Fibroblast of mammary gland (primary cell): ENCODE measurements at places on chromosomes 13 and 19.

DNA sequence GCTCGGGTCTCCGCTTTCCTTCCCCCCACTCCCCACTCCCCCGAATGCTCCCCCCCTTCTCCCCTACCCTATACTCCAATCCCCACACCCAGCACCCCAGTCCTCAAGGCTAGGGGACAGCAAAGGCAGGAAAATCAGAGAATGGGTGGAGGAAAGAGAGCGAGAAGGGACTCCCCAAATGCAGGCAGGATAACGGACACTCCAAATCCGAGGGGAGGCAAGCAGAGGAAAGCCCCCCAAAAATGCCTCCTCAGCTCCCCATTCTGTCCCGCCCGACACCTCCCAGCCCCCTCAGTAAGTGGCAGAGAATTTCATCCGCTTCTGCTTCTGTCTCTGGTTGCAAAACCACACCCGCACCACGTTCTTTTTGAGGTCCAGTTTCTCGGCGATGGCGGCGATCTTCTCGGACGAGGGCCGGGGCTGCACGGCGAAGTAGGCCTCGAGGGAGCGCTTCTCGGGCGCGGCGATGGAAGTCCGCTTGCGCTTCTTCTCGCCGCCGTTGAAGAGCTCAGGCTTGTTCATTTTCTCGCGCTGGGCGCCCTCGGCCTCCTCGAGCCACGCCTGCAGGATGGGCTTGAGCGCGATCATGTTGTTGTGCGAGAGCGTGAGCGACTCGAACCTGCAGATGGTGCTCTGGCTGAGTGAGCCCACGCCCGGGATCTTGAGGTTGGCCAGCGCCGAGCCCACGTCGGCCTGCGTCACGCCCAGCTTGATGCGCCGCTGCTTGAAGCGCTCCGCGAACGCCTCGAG, 2.1 kb downstream of the POU4F1 start:
- peak; percentile 12 for DNase-seq

DNA sequence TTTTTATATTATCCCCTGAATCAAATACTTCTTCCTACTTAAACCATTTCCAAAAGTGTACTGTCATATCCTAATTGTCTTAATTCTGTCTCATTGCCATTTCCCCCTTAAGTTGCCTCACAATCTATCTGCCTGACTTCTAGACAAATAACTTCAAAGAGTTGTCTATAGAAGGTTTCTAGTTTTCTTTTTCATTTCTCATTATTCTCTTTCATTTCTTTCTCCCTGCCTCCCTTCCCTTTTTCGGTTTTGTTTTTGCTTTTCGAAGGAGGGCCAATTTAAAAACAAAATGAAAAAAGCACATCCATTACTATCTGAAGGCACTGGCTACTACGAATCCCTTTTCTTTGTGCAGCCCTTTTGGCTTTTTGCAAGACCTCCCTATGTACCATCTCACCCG, 367.2 kb downstream of the DNAJC15 start:
- no peak for DNase-seq

DNA sequence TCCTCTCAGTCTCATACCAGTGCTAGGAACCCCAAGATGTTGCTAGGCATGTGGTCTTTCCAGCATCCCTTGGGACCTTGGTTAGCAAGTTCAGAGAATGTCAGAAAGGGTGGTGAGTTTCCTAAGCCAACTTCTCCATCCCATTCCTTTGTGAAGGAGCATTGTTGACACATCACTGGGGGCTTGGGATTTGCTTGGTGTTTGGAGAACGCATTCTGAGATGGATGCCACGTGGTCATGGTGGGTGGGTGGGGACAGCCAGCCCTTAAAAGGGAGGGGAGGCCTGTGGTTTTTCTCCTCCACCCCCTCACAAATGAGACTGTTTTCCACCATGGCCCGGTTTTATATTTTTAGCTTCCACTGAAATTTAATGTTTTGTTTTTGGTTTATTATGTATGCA, 83.3 kb upstream of the ZNF536 start:
- DNase-seq, result no peak

DNA sequence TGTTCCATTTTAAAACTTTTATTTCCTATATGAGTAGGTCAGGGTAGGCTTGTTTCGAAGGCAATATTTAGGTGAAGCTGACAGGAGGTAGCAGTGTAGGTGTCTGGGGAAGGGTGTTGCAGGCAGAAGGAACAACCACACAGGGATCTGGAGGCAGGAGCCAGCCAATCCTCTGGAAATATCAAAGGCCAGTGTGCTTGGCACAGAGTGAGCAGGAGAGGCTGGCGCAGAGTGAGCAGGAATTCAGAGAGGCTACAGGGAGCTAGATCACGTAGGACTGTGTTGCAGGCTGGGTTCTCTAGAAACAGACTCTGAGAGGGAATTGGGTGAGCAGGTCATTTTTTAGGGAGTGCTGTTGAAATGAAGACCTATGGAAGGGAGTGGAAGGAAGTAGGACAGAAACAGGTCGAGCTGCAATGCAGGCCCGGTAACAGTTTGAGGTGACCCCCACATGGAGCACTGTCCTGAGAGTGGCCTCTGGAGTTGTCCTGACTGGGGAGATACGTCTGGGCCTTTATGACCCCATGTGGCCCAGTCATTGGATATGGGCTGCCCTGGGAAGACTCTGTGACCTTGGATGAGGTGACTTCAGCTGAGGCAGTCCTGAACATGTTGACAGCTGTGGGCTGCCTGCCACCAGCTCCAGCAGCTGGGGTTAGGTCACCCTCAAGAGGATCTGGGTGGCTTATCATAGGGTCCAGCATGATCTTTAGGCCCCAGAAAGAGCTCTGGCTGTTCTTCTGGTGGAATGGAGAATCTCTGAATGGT, 51.7 kb downstream of the ERCC5 start:
- DNase-seq, result no peak

- no peak for DNase-seq
Measured at GRCh38 chr19:18489627-18490184, 32.2 kb downstream of the ELL start.

DNA sequence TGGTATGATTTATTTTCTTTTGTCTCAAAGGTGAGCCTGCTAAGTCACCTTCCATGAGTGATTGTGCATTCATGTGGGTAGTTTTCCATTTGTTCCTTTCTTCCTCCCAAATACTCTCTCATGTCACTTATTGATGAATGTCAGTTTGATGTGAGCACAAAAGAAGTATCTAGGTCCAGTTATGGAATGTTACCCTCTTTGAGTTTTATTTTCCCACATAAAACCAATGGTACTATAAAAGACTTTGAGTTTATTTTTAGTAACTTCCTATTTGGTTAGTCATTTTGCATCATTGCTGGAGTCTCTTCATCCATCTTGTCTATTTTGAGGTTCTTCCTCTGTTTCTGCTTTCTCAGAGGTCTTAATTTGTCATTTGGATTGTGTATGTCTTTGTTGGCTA, 321.3 kb downstream of the GPC6 start:
- peak; percentile 15 for DNase-seq

GRCh38 chr19:18109341-18109732, 11.8 kb downstream of the MAST3 start:
- DNase-seq, result no peak

DNA sequence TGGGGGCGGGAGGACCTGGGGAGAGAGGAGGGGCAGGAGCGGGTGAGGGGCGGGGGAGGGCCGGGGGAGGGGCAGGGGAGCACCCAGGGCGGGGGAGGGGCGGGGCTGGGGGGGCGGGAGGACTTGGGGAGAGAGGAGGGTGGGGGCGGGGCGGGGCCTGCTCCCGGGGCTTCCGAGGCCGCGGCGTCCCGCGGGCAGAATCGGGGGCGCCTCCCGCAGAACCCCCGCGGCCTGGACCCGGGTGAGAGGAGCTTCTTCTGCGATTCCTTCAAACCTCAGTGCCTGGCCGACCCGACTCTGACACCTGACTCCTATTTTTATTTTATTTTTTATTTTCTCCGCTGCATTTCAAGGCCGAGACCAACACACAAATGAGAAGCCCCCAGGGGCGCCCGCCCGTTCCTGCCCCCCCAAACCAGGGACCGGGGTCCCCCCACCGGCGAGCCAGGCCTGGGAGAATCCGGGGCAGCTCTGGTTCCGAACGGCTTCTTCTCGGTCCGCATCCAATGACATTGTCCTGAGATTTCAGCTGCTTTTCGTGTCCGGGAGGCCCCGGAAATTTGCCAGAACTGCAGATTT, 470 bp upstream of the GRTP1 start:
- no peak for DNase-seq
